ENCODE measurements at places on chromosomes 5 and 9.
A peak's percentile ranks its signal among the peaks of the same experiment; 100 is the strongest.

- DNase-seq, result no peak
Observed at GRCh38 chr9:77016526-77017504, 2.6 kb upstream of the FOXB2 start.

DNA sequence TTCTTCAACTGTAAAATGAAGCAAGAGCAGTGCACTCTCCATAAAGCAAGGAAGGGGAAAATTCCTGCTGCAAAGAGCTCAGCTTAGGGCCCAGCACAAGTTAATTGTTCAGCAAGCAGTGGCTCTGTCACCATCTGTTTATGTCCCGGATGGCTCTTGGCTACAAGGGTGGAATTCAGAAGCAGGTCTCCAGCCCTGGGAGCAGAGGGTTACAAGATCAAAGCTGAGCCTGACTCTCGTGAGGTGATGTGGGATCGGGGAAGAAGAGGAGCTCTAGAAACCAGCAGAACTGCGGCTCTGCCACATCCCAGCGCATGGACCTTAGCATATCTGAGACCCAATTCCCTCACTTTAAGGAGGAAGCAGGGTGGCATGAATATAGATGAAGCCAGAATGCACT is 25.2 kb upstream of the OLFM1 start:
- no peak for DNase-seq

DNA sequence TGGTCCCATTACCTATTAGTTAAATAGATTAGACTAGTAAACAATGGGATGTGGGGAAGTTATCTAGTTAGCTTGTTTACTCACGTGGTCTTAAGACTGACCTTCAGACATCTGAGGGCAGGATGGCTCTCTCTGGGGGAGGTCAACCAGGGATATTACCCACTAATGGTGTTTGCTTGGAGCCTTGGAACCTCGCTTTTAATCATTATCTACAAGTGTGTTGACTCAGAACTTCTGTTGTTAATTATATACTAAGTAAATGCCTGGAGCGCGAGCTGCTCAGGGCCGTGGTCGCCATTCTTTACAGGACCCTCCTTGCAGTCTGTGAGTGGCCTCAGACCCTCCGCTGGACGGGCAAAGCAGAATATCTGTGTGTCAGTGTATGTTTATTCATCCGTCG is 48.5 kb upstream of the ZNF354A start:
- no peak for DNase-seq

GRCh38 chr9:131714821-131715220 is 25.1 kb downstream of the RAPGEF1 start:
- DNase-seq, result no peak

GRCh38 chr5:165130656-165131055 is 1625.2 kb downstream of the MAT2B start:
- DNase-seq, result no peak

- DNase-seq, result no peak
Observed at GRCh38 chr5:98187945-98188344, 585.5 kb upstream of the RGMB start.

DNA sequence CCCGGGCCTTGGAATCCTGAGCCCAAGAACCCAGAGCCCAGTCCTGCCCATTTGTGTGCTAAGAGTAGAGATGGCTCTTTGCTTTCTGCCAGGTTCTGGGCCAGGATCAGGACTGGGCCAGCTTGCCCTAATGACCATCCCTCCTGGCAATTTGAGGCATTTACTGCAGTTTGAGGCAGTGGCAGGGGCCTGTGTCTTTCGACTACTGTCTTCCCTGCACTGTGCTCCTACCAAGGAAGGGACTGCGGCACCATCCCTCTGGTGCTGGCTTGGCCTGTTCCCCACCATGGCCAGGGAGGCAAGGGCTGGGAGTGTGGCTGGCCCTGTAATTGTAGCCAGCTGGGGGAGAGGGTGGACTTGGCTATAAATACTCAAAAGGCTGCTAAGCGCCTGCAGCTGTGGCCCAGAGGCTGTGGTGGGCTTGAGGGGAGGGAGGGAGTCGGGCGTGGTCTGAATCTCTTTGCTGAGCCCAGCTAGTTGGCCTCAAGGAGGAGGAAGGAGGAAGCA is 4.6 kb downstream of the ENHO start:
- DNase-seq, result no peak

DNA sequence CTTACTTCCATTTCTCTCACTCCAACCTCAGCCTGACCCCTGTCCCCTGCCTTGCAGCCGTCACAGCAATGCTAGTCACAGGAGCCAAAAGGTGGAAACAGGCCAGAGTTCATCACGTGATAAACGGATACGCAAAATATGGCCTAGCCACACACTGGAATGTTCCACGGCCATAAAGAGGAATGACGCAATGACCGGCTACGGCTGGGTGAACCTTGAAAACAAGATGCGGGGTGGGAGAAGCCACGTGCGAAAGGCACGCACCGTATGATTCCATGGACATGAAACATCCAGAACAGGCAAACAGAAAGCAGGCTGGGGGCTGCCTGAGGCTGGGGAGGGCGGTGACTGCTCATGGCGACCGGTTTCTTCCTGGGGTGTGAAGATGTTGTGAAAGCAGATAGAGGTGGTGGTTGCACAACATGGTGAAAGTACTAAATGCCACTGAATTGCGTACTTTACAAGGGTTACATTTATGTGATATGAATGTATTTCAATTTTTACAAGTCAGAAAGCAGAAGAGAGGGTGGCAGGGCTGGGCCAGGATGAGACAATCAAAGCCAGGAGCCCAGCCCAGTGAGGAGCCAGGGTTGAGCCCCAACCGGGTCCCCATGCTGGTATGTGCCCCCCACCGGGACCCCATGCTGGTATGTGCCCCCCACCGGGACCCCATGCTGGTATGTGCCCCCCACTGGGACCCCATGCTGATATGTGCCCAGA is 117.8 kb upstream of the SARDH start:
- DNase-seq, result peak; percentile 87

DNA sequence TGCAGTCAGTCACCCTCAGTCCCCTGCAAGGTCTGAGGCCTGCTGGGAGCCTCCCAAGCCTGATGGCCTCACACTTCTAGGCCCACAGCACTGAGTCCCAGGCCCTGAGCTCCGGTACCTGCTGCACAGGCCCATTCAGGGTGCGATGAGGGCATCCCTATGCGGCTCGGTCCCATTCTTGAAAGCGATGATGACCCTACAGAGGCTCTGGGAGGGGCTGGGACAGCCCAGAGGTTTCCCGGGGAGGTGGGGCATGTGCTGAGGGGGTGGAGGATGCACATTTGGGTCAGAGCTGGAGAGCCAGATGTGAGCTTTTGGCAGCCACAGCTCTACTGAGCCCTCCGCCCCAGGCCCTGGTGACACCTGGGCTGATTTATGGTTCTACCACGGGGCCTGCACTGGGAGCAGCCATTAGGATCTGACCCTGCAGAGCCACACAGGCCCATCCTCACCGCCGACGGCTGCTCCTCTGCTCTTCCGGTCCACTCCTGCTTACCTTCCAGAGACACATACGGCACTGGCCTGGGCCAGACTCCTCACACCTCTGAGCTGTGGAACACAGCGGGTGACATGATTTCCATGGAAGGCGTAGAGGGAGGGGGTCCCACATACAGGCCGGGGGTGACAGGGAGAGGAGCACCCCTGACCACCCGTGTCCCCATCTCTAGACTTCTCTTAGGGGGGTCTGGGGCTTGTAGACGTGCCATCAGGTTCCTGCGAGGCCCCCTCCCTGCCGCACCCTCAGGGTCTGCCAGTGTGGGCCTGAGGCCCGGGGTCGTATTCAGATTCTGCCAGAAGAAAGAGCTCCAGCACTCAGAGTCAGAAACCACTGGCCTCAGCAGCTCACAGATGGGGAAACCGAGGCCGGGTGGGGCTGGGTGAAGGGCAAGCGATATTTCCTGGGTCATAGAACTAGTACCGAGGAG is 53.4 kb downstream of the COL23A1 start:
- DNase-seq, result no peak

DNA sequence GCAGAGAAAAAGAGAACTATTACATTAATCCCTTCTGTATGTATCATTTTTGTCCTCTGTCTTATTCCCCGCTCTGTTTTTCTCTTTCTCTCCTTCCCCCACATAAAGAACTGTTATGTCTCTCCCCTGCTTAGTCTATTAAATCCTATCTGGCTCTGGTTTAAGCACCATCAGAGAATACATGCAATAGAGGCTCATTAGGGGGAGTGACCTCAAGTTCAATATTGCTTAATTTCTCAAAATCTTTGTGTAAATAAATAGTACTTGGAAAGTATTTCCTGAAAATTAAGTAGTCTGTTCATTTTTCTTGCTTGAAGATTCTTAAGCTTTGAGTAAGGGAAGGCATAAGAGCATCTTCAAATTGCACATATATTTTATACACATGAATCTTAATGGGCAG is 41.2 kb upstream of the FAM174A start:
- DNase-seq, result no peak

DNA sequence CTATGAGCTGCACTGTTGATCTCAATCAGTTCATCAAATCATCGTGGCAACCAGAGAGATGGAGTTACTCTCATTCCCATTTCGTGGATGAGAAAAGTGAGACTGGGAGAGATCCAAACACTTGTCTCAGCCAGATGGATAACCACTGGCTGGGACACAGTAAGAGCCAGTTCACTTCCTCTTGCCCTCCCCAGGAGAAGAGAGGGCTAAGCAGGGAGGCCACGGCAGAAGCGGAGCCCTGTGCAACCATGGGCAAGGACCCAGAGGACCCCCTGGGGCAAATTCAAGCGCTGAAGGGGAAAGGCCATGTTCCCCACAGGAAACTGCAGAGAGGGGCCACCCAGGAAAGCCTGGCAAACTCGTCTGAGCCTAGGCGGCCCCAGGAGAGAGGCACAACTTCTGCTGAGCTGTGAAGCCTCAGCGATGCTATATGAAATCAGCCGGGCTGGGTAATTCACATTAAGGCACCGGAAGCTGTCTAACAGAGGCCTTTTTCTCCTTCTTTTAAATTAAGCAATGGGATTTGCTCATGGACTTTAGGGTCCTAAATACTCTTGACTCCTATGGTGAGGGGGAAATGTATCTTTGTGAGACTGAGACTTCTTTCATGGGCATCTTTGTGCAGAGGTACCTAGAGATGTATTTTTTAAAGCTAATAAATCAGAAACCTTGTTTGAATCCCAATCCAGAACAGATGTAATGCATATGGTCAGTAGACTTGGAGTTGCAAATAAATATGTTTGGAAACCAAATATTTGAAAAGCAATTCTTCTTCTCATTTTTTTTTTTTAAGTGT is 137.1 kb upstream of the SMIM23 start:
- DNase-seq, result no peak

DNA sequence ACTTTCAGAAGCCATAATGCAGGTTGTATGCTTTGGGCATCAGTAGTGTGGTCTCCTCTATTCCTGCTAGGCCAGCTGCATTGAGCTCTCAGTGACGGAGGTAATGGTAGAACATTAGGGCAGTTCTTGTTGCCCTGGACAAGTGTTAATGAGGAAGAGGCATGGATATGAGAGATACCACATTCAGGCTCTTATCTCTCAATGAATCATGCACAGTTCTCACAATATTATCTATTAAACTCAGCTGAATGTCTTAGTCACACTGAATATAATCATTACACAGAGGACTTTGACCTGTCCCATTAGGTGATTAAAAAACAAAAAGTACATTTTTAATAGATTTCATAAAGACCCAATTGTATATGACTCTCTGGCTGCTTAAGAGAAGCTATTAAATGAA is 76.6 kb upstream of the SSBP2 start:
- no peak for DNase-seq

- peak; percentile 12 for DNase-seq
Observed at GRCh38 chr5:170273968-170274710, 23.4 kb downstream of the LCP2 start.

DNA sequence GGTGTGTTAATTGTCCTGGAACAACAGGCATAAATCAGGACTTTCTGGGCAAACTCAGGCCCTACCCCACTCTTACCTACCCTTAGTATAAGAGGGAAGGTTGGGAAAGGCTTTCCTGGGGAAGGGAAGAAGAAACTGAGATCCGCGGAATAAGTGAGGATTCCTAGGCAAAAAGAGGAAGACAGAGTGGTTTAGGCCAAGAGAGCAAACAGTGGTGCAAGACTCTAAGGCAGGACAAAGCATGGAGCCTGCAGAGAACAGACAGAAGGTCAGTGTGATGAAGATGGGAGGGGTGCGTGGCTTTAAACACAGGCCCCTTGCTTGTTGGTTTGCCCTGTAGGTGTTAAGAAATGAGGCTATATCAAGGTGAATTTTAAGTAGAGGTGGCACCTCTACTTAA is 69.4 kb downstream of the TMC1 start:
- DNase-seq, result no peak

DNA sequence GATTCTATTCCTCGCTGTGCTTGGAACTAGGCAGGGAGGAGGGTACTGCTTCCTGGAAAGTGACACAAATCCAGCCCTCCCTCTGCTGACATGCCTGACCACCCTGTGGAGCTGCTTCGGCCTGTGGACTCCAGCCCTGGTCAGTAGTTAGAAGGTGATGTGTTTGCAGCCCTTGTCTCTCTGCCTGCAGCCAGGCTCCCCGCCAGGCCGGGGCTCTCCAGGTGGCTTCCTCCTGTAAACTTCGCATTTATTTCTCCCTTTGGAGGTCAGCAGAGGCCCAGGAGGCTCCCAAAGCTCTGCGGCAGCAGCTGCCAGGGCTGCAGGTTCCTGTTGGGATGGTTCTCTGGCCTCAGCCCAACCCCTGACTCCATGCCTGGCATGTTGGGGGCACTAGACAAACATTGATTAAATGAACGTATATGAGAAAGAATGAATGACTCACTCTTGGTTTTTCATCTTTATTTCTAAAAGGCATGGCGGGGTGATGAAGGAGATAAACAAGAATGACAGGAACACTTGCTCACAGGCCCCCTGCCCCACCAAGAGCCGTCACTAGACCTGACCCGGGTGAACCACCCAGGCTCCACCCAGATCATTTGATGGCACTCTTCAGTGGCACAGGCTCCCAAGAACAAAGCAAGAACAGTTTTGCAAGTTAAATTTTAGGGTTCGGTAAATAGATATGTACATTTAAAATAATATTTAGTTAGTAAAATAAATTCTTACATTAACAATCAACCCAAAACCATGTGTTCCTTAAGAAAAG is 8.4 kb upstream of the IRX2 start:
- no peak for DNase-seq

GRCh38 chr9:96859461-96860198 is 5.3 kb upstream of the ZNF782 start:
- peak; percentile 88 for DNase-seq

GRCh38 chr9:119368681-119369581 is at the start of gene BRINP1:
Gene BRINP1 (minus strand): TSS chr9:119369435. CDS start chr9:119313355, 56,080 bp downstream.
- DNase-seq, result no peak

DNA sequence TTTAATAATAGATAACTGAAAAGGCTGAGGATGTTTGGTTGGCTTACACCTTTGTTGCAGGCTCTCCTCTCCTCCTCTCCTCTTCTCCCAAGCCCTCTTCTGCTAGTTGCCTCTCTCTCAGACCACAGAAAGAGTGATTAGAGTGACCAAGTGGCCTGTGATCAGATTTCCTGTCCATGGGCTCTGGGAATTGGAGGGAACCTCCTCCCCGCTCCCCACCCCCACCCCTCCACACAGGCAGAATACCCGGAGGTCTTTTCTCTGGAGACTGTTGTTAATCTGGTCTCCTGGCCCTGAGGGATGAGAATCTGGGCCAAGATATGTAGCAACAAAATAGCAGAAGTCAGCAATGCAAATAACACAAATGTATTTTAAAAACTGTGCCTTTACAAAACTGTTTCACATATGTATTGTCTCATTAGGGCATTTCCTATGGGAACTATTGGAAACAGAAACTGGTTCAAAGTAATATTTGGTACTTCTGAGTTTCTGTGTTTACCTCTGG is 361.3 kb downstream of the NR2F1-AS1 start:
- no peak for DNase-seq

- DNase-seq, result no peak
Observed at GRCh38 chr5:129171194-129171944, 76.8 kb downstream of the ISOC1 start.
